NCI-H2081 (cell line): ENCODE measurements at places on chromosomes 12 and 14.

- no peak for DNase-seq
Observed at GRCh38 chr12:69932676-69933552, 107.9 kb downstream of the MYRFL start.

GRCh38 chr12:91912178-91912577 lies 233.5 kb downstream of the BTG1 start:
- no peak for DNase-seq

- DNase-seq: peak; percentile 40
Observed at GRCh38 chr14:103008768-103009357, 48.5 kb downstream of the CDC42BPB start.

DNA sequence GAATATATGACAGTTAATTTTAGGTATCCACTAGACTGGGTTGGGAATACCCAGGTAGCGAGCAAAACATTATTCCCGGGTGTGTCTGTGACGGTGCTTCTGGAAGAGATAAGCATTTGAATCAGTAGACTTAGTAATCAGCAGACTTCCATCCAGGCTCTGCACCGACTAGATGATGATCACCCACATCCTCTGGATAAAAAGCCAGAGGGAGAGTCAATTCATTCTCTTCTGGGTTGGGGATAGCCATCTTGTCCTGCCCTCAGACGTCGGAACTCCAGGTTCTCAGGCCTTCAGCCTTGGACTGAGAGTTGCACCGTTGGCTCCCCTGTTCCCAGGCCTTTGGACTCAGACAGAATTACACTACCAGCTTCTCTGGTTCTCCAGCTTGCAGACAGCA lies 168.0 kb downstream of the PHLDA1 start:
- no peak for DNase-seq

DNA sequence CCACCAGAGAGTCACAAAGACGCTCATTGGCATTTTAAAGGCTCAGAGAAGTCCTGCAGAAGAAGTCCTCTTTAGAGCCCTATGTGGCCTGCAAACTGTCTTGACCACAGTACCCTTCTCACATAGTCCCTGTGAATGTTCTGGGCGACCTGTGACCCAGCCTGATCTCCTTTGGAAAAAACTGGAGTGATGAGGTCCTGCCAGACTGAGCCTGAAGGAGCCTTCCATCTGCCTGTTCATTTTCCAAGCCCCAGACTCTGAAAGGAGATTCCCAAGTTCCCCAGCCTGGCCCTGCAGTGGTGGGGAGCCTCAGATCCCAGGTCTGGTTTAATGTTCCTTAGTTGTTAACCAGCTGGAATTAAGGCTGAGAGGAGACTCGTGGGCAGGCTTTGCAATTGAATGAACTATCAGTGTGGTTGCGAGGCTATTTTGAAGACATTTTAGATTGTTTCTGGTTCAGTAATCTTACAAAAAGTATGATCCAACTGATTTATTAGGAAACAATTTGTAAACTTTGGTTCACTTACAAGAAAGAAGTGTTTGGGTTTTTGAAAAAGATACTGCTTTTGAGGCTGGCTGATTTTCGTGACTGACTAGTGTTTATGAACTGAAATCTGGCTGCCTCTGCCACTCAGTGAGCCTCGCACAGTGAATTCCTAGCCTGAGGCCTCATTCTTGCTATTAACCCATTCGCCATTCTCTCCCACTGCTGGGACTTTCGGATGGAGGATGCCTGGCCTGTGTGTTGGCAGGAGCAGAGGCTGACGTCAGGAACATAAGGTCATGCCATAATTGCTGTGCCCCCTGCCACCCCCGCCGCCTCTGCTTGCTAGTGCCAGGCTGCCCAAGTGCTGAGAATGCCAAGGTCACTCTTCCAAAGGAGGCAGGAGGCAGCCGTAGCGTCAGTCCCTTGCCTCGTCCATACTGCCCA lies 249.0 kb downstream of the CACNA1C start:
- no peak for DNase-seq

- no peak for DNase-seq
Observed at GRCh38 chr12:52878507-52879393, 26.1 kb downstream of the KRT8 start.

- DNase-seq: no peak
Observed at GRCh38 chr12:117525766-117526165, 164.3 kb upstream of the NOS1 start.

DNA sequence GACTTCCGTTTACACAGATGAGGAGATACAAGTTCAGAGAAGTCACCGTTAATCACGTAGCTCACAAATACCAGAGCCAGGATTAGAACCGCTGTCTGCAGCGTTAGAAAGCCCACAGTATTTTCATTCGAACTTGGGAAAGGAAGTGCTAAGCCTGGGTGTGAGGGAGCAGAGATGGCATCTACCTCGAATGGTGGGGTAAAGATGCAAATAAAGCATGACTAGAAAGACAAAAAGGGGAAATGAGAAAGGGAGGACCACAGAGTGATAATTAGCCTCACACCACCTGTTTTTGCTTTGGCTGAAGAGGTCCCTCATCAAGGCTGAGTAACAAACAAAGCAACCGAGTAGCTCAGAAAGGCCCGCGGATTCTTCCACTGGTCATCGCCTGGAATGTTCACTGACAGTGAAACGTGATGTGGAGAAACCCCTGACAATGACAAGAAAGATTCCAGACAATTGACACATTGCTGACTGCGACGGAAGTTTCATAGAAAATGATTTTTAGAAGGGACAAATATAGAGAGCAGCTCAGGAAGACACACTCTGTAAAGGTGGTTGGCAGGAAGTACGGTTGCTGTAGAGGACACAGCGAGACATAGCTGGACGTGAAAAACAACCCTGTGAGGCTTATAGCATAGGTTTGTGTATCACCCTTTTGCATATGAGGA lies 31.5 kb upstream of the BHLHE41 start:
- DNase-seq: no peak

DNA sequence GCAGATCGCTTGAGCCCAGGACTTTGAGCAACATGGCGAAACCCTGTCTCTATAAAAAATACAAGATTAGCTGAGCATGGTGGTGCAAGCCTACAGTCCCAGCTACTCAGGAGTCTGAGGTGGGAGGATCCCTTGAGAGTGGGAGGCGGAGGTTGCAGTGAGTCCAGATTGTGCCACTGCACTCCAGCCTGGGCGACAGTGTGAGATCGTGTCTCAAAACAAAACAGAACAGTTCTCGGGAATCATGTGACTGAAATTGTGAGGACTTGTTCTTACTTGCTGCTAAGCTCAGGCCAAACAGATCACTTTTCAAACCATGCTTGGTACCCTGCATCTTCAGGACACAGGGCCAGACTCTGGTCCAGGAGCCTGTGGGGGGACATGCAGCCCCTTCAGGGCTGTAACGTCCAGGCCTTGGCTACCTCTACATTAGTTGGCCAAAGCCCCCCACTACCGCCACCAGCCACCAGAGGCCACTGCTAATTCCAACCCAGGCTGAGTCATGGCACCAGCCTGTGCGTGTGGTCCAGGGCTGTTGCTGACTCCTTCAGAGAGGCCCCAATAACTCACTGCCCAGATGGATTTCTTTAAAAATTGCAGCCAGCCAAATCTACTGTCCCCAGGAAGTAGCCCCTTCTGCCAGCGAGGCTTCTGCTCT lies 33.4 kb upstream of the SYNDIG1L start:
- DNase-seq: no peak
